Tibial nerve (tissue), 4 donors: ENCODE measurements at places on chromosomes 11 and 22. TPM values are rescaled to one million over a fixed set of nuclear protein-coding genes. Genes with fewer than 3 reads are reported as not detected.

DNA sequence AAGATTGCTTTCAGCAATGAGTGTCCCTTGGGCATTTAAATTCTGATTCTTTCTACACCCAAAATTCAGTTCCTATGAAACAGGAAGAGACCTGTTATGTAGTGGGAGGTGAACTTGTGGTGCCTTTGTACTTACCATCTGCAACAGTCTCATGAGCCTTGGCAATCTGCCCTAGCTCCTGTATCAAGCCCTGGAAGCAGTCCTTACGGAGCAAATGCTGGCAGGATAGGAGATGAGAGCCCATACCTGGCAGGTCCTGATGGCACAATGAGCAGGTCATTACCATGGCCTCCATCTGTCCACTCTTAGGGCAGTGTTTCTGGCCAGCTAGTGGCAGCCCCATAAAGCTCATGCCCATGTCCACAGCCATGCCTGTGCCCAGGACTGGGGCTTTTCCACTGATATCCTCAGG is 10.8 kb downstream of the TRIM66 start:
- no peak for DNase-seq
- no peaks in the 10 kb centered on the region for H3K4me1 ChIP-seq
- peaks cover 52% of the 10 kb centered on the region for H3K36me3 ChIP-seq
- H3K27me3 ChIP-seq: no peaks in the 10 kb centered on the region

DNA sequence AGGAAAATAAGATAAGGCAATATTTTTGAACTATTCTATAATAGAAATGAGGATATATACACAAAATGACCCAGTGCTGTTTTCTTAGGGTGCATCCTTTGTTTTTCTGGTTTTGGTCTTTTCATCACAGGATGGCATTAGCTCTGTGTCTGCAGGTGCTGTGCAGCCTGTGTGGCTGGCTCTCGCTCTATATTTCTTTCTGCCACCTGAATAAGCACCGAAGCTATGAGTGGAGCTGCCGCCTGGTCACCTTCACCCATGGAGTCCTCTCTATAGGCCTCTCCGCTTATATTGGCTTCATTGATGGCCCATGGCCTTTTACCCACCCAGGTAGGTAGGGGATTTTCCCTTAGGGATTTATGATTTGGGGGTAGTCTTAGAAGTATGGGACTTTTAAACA is 2.2 kb downstream of the TLCD5 start:
- DNase-seq: no peak
- H3K27me3 ChIP-seq: no peaks in the 10 kb centered on the region
- H3K4me1 ChIP-seq: no peaks in the 10 kb centered on the region
- H3K27ac ChIP-seq: peak overlapping the region; percentile 91
- peaks cover 14% of the 10 kb centered on the region for H3K36me3 ChIP-seq

DNA sequence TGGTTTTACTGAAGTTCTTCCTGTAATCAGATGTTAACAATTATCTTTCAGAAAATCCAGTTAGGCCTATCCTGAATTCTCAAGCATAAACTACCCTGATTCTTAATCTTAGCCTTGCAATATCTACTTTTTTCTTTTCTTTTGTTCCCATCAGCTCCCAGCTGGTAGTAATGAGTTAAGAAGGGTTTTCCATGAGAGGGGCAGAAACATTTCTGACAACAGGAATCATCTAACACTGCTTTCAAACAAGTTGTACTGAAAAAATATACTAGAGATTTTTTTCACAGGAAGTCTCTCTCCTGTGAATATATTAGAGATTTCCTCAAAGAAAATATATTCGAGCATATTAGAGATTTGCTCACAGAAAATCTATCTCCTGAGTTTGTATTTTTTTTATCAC is 3.3 kb upstream of the TRIM6 start:
- no peak for DNase-seq
- no peak overlapping the region for H3K27ac ChIP-seq
- no peak overlapping the region for H3K4me3 ChIP-seq
- H3K4me1 ChIP-seq: no peaks in the 10 kb centered on the region
- peaks cover 5% of the 10 kb centered on the region for H3K36me3 ChIP-seq
- H3K27me3 ChIP-seq: no peaks in the 10 kb centered on the region

GRCh38 chr22:49833340-49834007 is 5.8 kb upstream of the BRD1 start:
- H3K4me1 ChIP-seq: no peaks in the 10 kb centered on the region
- no peak overlapping the region for H3K27ac ChIP-seq
- H3K4me3 ChIP-seq: no peak overlapping the region
- no peaks in the 10 kb centered on the region for H3K27me3 ChIP-seq
- DNase-seq: no peak

GRCh38 chr11:45048870-45049691 is 97.4 kb upstream of the PRDM11 start:
- no peak overlapping the region for H3K4me3 ChIP-seq
- no peak overlapping the region for H3K27ac ChIP-seq
- no peaks in the 10 kb centered on the region for H3K27me3 ChIP-seq

DNA sequence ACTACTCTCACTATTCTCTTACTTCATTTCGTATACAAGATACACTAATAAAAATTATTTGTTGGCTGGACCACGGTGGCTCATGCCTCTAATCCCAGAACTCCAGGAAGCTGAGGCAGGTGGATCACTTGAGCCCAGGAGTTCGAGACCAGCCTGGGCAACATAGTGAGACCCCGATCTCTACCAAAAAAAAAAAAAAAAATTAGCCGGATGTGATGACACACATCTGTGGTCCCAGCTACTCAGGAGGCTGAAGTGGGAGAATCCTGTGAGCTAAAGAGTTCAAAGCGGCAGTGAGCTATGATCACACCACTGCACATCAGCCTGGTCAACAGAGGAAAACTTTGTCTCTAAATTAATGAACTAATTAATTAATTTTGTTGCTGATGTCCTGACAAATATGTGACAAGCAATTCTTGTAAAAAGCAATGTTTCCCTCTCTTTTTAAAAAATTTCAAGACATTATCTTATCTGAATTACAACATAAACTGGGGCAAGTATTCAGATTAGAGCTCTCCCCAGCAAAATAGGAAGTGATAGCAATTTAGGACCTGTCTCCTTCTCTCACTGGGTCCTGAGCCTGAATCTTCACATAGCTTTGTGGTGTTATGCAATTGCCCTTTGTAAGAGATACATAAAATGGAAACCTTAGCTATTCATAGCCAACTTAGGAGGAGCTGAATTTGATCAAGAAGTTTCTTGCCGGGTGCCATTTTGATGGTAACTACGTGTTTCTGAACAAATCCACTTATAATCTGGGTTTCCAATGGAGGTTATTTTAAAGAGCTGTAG is 17.6 kb upstream of the TMA7B start:
- H3K36me3 ChIP-seq: no peaks in the 10 kb centered on the region
- no peaks in the 10 kb centered on the region for H3K27me3 ChIP-seq
- no peak for DNase-seq
- H3K4me3 ChIP-seq: no peak overlapping the region
- H3K27ac ChIP-seq: no peak overlapping the region

DNA sequence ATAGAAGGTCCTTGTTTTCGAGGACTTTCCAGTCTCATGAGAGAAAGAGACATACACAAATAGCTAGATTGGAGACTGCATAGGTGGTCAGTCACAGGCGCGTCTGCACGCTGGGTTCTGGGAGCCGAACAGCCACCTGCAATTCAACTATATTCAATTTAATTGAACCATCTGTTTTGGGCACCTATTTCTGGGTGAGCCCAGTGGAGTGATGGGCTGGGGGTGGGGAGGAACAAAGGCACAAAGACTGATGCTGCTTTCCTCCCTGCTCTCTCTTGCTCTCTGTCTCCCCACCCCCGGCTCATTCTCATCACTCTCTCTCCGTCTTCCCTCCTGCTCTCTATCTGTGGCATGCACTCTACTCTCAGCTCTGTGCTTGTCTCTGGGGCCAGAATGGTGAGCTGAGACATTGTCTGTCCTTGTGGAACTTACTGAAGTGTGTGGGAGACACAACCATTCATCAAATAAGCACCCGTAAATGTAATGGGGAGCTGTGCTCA is 48.1 kb upstream of the B3GAT1 start:
- no peaks in the 10 kb centered on the region for H3K27me3 ChIP-seq
- DNase-seq: no peak
- no peak overlapping the region for H3K27ac ChIP-seq
- H3K4me3 ChIP-seq: no peak overlapping the region

DNA sequence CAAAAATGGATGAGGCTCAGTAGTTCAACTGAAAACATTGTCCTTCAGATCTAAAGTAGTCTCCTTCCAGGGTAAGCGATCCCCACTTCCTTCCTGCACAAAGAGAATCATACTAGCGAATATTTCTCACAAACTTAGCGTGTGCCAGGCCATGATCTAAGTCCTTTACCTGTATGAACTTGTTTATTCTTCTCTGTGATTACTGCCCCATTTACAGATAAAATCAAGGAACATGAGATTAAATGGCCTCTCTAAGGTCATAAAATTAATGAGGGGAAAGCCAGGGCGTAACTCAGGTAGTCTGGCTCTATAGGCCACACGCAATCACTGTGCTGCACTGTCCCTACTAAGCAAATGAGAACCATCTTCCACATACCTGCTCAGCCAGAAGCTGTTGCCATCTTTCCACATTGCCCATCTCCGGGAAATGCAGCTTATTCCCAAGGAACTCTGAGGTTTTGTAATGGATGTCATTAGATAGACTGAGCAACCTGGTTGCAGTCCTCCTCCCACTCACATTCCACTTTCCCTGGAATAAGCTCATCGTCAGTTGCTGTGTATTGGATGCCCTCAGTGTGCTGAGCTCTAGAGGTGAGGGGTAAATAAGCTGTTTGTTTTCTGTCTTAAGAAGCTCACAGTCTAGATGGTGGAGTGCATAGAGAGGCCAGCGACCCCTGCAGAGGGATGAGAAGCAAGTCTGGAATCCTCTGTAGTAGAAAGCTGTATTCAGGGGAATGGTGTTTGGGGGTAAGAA is 146.3 kb downstream of the SNX19 start:
- H3K27ac ChIP-seq: no peak overlapping the region
- no peak overlapping the region for H3K4me3 ChIP-seq
- H3K27me3 ChIP-seq: no peaks in the 10 kb centered on the region
- H3K4me1 ChIP-seq: no peaks in the 10 kb centered on the region

DNA sequence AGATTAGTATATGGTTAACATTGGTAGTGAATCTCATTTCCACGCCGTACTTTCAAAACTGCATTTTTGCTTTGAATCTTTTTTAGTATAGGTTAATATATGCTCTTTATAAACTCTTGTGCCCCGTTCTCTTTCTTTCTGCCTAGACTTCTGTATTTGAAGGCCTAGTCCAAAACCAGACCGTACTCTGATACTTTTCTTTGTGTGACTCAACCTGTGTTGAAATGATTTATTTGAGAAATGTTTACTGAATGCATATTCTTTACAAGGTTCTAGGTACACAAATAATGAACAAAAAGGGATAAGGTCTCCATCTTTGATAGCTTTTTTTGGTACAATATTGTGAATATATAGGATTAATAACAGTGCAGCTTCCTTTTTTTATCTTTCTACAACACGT is 68.3 kb downstream of the HIPK3 start:
- peaks cover 26% of the 10 kb centered on the region for H3K4me1 ChIP-seq
- no peak overlapping the region for H3K27ac ChIP-seq
- no peaks in the 10 kb centered on the region for H3K27me3 ChIP-seq
- H3K36me3 ChIP-seq: no peaks in the 10 kb centered on the region
- H3K4me3 ChIP-seq: no peak overlapping the region

DNA sequence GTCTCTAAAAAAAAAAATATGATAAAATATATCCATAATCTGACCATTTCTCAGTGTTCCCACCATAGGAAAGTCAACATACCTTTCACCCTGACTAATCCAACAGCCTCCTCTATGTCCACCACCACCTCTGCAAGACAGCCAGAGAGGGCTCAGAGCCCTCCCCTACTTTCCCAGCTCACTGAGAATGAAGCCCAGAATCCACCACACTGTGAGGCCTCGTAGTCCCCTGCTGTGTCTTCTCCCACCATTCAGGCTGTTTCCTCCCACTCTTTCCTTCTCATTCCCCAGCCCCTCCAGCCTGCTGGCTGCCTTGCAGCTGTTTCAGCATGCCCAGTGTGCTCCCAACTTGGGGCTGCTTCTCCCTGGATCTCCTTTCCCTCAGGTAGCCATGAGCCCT is 27.0 kb downstream of the SGSM3 start:
- H3K27me3 ChIP-seq: no peaks in the 10 kb centered on the region
- no peak overlapping the region for H3K4me3 ChIP-seq
- H3K4me1 ChIP-seq: no peaks in the 10 kb centered on the region
- no peak overlapping the region for H3K27ac ChIP-seq

GRCh38 chr11:28049338-28050216 is 58.4 kb downstream of the KIF18A start:
- H3K4me3 ChIP-seq: no peak overlapping the region
- H3K27me3 ChIP-seq: no peaks in the 10 kb centered on the region
- no peak for DNase-seq
- H3K36me3 ChIP-seq: no peaks in the 10 kb centered on the region
- H3K27ac ChIP-seq: no peak overlapping the region

DNA sequence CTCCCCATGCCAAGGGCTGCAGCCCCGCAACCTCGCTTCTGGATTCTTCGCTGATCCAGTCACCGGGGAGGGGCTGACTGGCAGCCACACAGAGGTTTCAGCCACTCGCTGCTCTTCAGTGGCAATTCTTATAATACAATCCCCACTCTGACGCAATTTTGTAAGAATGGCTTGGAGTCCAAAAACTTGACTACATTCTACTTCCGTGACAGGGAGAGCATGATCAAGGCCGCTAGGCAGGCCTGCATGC is 14.9 kb downstream of the PPM1F start:
- peak overlapping the region; percentile 50 for H3K4me3 ChIP-seq
- H3K27ac ChIP-seq: peak overlapping the region; percentile 94
- H3K4me1 ChIP-seq: peaks cover 83% of the 10 kb centered on the region
- no peaks in the 10 kb centered on the region for H3K27me3 ChIP-seq
- no peak for DNase-seq

DNA sequence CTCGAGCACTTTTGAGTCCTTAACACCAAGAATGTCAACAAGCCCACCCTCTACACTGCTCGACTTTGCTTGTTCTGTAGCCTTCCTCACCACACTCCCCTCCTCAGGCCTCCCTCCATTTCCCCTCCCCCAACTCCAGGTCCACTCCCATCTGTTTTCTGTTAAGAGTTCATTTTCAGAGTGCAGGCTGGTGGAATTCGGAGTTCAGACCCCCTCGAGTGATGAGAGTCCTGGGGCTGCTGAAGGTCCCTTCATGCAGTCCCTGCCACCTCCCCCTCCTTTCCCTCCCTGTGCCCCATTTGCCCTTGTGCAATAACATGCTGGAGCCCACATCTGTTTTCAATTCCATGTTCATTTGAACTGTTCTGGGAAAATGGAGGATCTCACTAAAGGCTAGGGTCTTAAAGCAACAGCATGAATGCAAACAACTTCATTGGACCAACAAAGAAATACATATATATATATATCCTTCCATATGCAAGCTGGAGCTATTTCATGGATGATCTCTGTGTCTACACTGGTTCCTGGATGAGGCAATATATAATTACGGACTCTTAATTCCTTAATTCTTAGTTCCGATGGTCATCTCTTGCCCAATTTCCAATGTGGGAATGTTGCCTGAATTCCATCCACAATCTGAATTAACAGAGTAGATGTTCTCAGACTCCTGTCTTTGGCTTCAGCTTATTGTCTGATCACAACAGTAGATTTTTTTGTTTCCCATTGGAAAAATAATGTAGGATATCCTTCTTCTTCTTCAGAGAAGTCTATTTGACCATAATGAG is 340.4 kb downstream of the ETS1 start:
- no peak overlapping the region for H3K4me3 ChIP-seq
- H3K27me3 ChIP-seq: no peaks in the 10 kb centered on the region
- no peaks in the 10 kb centered on the region for H3K36me3 ChIP-seq

MYOD1 gene
- total RNA-seq: not detected

RASSF10 gene
- not detected for total RNA-seq

MRGPRF gene
- 34.2 TPM for total RNA-seq

MPEG1 gene
- total RNA-seq: 7.0 TPM

CDC42BPG gene
- total RNA-seq: 0.30 TPM

CKAP5 gene
- total RNA-seq: 50.7 TPM
